ENCODE measurements at places on chromosomes 2 and 18.

DNA sequence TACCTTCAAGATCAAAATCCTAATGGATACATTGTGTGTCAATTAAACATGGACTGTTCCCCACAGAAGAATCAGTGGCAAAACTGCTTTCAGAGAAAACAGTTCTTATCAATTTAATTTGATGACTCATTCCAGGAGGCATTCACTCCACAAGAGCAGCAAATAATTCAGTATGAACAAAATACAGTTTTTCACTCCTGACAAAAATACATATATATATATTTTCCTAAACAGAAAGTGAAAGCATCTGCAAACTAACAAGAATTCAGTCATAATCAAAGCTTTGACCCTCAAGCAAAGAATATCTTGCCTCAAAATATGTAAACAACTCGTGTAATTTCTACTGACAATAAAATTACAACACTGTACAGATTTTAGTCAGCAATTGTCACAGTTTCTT, 685.1 kb upstream of the SLC8A1 start:
- no peak for DNase-seq

- DNase-seq: no peak
Measured at GRCh38 chr2:61109291-61109690, 43.6 kb downstream of the SANBR start.

DNA sequence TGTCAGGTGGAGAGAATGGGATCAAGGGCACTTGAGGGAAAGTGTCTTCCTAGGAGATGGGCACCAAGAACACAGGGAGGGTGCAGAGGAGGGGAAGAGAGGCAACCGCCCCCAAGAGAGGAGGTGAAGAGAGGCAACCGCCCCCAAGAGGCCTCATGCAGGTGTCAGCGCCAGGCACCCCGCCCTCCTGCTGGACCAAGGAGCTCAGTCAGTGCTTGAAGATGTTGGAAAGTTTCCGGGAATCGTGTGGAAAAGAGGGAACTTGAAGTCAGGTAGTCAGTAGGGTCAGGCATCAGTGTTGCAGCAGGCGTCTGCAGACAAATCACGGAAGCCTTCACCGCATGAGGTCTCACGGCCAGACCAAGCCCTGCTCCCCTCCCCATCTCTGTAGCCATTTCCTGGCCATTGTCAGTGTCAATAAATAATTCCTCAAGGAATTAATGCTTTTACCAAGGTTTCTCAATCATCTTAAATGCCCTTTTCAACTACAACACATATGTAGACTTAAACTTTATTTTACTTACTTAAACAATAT, 353.1 kb downstream of the EIPR1 start:
- DNase-seq: no peak

DNA sequence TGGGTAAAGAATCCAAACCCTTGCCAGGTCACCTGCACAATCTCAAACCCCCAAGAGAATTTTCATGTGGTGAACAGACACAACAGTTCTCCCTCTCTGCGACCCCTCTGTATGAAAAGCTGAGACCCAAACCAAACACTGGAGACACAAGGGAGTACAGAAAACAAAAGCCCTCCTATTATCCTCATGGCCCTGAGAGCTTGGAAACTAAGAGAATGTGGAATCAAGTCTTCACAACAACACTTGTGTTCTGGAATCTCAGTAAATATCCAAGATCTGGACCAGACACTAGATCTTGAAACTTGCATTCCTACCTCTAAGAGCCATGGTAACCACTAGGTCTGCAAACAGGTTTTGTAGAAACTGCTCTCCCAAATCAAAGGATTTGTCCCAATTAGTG, 50.1 kb upstream of the CCDC150 start:
- no peak for DNase-seq

GRCh38 chr18:10927286-10927992, 221.9 kb downstream of the PIEZO2 start:
- no peak for DNase-seq

DNA sequence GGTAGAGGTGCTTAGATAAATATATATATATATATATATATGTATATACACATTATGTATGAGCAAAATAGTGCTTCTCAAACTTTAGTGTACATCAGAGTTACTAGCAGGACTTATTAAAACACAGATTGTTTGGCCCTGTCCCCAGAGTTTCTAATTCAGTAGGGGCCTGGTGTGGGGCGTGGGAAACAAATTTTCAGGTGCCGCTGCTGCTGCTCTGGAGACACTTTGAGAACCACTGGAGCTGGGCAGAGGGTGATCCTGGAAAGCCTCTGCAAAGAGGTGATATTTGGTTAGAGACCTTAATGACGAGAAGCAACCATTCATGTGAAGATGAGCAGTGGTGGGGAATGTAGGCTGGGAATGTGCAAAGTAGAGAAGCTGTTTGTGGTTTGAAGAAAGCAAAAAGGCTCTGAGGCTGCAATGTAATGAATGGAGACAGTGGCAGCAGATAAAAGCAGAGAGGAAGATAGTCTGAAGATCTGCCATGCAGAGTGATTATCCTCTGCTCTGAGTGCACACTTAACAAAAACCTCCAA, 142.9 kb downstream of the PLCL1 start:
- DNase-seq: no peak

GRCh38 chr2:236264256-236264655, at the start of gene ASB18:
TSS of gene ASB18 (minus strand) at chr2:236264406. CDS start at chr2:236264345, 61 bp downstream.
- DNase-seq: no peak

- DNase-seq: no peak
Measured at GRCh38 chr2:102356381-102356712, 751 bp downstream of the IL18R1 start.

DNA sequence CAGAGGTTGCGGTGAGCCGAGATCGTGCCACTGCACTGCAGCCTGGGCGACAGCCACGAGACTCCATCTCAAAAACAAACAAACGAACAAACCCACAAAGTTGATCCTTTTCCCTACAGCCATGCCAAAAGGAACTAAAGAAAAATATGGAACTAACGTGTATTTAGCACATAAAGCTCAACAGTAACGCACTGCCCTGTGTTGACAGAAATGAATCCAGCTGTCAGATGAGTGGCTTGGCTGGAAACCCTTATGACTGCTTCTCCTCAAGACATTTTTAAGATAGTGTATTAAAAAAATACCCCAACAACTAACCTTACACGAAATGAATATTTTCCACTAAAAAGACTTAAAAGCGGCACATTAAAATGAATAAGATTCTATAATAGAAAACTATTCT, 62.9 kb upstream of the TUBA3E start:
- no peak for DNase-seq

- no peak for DNase-seq
Measured at GRCh38 chr2:145021962-145022665, 502.2 kb upstream of the ZEB2 start.

- DNase-seq: no peak
Measured at GRCh38 chr2:122218596-122218995, 463.1 kb downstream of the TSN start.

DNA sequence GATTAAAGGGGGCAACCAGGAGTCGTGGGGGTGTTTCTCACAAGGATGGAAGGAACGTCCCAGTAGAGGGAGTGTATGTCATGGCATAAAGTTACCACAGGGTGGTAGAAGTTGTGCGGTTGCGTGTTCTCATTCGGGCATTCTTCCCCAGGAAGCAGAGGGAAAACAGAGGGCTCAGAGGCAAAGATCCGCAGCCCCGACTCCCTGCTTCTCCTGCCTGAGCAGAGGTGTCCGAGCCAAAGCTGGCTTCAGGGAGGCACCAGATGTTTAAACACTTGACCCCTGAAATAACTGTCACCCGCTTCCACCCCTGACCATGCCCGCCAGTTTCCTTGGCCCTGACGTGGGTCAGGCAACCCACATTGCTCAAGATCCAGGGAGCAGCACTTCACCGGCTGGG, 83.7 kb downstream of the EN1 start:
- DNase-seq: no peak

GRCh38 chr2:161578998-161579397, 45.2 kb upstream of the SLC4A10 start:
- DNase-seq: no peak

DNA sequence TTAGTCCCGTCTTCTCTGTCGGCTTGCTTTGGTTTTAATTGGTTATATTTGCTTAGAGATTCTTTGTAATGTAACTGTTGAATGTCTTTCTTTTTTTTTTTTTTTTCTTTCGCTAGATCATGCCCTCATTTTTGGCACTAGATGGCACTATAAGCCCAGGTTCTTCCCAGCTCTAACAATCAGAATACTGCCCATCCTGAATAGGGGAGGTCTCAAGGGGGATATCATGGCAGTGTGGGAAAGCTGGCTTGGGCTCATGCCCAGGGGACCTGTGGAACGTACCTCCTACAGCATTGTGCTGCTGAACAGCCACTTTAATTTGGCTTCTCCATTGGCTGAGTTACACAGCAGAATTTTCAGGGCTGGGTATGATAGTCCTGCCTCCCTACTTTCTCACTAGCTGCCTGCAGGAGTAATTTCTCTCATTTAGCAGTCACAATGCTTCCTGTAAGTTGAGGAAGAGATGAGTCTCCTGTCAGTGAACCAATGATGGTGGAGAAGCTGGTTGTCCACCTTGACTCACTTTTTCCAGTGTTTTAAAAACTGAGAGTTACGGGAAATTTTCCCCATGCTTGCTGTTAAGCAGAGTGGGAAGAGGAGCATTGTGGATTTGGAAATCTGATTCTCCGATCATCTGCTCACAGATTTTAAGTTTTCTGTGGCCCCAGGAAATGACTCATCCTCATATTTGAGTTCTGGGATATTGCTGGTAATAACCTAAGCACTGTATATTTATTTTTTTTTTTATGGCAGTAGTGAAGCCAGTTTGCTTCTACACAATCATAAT, 47.2 kb downstream of the RAD51AP2 start:
- DNase-seq: peak; percentile 5

DNA sequence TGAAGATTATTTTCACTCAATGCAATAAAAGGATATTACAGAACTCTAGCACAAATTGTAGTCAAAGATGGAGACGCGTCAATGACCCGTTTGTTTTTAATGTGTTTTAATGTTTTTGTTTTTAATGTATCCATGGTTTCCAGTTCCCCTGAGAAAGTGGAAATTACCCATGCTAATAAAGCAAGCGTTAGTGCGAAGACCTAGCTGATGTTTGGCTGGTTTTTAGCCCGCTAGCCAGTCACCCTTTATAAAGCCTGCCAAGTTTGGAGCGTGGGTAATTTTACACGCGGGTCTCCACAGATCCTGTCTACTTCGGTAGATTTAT, 430 bp upstream of the CHMP1B start:
- DNase-seq: no peak

GRCh38 chr2:240638512-240639160, 13.4 kb downstream of the GPR35 start:
- no peak for DNase-seq

DNA sequence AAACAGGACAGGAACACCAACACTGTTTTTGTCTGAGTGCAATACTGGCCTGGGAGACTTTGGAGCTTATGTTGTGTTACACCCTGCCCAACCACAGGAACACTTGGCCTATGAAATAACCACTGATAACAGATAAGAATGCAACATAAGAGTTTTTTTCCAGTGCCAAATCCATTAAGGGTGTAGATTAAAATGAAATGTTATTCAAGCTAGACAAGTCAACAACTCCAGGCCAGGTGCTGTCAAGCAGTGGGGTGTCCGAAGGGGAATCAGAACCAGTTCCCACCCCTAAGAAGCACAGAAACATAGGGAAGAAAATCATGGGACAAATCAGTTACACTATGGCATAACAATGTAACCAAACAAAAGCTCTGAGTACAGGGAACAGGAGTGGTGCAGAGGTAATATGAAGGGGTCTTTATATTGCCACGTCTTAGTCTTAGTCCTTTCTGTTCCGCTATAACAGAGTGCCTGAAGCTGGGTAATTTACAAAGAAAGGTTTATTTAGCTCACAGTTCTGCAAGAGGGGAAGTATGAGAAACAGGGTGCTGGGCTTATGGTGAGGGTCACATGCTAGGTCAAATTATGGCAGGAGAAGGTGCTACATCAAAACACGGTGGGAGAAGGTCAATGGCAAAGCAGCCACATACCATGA, 3.8 kb downstream of the AFG3L2 start:
- DNase-seq: no peak

GRCh38 chr18:60987963-60988362, 345.3 kb upstream of the CDH20 start:
- no peak for DNase-seq

DNA sequence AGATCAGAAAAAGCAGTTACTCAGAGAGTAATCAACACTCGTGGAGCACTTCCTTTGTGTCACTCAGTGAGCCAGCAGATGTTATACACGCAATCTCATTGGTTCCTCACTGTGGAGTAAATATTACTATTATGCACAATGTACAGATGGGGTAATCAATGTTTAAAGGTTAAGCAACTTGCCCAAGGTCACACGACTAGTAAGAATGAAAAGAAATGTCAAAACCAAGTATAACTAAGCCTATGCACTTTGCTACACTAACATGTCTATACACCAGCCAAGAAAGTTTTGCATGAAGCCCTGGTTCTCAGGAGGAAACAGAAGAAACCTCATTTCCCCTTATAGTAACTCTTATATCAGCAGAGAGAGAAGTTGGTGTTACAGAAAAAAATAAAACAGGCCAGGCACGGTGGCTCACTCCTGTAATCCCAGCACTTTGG, 5.4 kb downstream of the METTL21A start:
- DNase-seq: peak; percentile 63

GRCh38 chr2:102487761-102488462, 14.9 kb downstream of the SLC9A4 start:
- peak; percentile 5 for DNase-seq

DNA sequence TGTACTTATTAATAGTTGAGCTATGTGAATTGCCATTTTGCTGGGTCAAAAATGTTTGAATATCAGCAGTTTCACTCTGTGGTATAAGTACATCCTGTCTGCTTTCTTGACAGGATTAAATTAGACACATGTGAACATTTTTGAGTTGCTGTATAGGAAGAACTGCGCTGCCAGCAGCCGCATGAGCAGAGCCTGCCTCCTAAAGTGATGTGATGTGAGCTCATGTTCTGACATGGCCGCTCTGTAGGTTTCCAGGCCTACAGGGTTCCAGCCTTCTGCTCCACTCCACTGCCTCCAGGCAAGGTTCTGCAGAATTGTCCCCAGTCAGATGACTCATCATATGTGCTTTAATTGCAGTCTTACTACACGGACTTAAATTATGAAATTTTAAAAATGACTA, 119.7 kb upstream of the NFATC1 start:
- no peak for DNase-seq

DNA sequence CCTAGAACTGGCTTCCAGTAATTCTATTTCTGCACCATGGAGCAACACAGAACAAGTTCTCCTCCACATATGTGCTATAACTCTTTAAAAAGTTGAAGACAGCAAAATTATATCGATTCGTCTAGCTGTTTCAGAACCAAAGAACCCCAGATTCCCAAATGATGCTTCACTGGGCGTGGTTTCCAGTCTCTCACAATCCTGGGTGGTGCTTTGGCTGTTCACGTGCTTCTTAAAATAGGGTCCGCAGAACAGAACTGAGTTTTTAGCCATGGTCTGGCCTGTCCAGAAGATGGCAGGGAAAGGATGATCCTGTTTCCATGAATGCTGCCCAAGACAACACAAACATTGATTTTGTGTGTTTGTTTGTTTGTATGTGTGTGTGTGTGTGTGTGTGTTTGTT, 37.6 kb upstream of the PARD3B start:
- no peak for DNase-seq

GRCh38 chr2:107008843-107009242, 122.9 kb upstream of the ST6GAL2 start:
- no peak for DNase-seq

GRCh38 chr2:156657809-156658208, 221.6 kb downstream of the GPD2 start:
- peak; percentile 65 for DNase-seq

- peak; percentile 87 for DNase-seq
Measured at GRCh38 chr2:133780099-133780996, 212.1 kb upstream of the NCKAP5 start.

Measured in Kasumi-1 (cell line).